Osteocyte (in vitro differentiated cells): ENCODE measurements at places on chromosomes 7 and 10.

DNA sequence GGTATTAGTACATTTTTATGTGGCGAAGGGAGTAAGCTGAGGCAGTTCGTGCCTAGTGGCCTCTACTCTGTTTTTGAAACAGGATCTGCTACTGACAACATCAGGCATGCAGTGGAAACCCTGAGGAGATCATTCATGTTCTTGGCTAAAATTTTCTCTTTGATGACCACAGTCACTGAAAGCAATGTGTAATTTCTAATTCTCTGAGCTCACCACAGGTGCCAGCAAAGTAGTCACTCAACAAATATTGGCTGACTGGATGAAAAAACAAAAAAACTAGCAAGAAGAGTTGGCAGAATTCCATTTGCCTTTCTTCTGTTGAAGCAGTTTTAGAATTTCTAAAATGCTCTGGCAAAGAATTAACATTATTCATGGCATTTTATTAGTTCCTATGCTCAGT lies 176.5 kb upstream of the KCTD7 start:
- no peak for DNase-seq

DNA sequence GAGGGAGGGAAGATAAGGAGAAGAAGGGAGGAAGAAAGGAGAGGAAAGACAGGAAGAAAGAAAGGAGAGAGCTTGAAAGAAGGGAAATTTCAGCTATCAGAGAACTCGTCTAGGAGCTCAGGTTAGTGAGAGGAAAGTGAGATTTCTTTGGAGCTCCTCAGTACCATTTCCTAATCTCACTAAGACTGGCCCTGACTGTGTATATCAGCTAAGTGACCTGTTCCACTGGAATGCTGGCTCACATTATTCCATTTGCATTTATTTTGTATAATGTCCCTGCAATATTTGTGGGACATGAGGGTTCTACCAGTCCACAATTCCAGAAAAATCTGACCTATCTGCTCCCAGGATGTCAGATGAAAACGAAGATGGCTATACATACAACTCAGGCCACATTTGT lies 114.7 kb upstream of the CELF2 start:
- no peak for DNase-seq

GRCh38 chr10:86165666-86166065 lies 200.9 kb downstream of the GRID1 start:
- DNase-seq = no peak

DNA sequence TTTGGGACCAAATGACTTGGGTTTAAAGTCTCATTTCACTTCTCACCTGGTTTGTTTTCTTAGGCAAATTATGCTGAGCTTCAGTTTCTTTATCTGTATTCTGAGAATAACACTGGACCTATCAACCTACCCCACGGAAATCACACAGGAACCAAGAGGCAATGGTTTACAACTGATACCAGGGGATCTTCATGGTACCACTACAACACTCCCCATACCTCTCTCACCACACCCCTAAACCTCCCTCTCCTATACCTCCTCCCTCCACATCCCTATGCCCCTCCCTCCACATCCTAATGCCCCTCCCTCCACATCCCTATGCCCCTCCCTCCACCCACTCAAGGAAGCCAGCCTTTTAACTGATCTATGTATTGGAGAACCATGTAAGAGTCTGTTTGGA lies 9.9 kb downstream of the FAM204A start:
- no peak for DNase-seq

DNA sequence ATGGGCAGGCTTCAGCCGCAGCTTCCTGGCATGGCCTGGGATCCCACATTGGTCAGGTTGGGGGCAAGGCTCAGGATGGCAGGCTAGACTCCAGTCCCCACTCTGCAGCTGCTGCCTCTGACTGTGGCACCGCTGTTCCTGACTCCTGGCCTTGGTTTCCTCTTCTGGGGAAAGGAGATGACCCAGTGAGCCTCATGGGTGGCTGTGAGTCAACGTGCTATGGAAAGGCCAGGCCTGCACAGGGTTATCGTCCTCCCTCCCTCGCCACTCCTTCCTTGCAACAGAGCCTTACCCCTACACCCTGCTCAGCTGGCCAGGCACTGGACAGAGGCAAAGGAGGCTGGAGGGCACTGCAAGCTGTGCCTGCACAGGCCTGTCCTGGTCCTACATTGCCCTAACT lies 36.1 kb upstream of the CHST15 start:
- no peak for DNase-seq

- no peak for DNase-seq
These were observed 20.9 kb upstream of the BAG3 start for GRCh38 chr10:119630300-119630699.

- no peak for DNase-seq
These were observed 5.8 kb downstream of the KCND2 start for GRCh38 chr7:120278773-120279172.

- DNase-seq = no peak
These were observed 12.4 kb downstream of the NMT2 start for GRCh38 chr10:15155978-15156656.

DNA sequence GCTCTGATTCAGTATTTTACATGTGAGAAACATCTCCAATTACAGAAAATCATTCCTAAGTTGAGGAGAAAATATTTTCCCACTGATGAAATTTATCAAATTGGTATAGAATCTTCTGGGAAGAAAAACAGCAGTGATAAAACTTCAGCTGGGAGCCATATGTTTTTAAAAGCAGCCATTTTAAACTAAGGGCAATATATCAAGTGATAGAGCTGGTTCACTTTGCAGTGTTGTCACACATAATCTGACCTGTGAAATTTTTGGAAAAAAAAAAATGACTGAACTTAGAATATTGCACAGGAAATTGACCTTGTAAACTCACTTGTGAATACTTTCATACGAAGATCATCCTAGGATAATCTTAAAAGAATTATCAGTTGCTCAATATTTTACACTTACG lies 10.5 kb upstream of the EZH2 start:
- DNase-seq = no peak

- no peak for DNase-seq
These were observed 8.1 kb upstream of the OLAH start for GRCh38 chr10:15035385-15036301.

DNA sequence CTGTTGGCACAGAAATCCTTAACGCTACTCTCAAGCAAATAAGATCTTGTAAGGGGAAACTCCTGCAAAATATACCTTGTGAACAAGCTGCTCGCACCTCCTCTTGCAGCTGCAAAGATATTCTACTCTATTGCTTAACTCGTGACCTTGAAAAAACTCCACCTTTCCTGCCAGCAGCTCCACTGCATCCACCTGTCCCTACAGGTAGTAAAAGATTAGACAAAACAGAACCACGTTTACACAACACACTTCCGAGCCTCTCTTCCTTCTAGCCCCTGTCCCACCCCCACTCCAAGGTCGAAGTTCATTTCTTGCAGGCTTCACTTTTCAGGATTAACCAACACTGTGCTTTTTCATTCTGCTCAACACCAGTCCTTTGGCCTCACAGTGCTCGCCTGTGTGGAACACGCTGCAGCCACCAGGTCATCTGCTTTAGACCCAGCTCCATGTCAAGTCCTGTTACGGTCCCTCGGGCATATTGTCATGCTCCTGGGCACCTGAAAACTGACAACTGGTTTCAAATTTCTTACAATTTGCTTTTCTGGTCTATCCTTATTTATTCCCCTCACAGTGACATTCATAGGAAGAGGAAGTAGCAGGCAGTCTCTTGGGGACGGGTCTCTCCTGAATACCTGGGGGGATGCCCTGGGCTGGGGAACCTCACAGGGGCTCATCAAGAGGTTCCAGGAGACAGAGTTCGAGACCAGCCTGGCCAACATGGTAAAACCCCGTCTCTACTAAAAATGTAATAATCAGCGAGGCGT lies 165.8 kb upstream of the KLF14 start:
- DNase-seq = no peak

GRCh38 chr7:16309129-16309528 lies 112.2 kb downstream of the CRPPA start:
- DNase-seq = no peak

DNA sequence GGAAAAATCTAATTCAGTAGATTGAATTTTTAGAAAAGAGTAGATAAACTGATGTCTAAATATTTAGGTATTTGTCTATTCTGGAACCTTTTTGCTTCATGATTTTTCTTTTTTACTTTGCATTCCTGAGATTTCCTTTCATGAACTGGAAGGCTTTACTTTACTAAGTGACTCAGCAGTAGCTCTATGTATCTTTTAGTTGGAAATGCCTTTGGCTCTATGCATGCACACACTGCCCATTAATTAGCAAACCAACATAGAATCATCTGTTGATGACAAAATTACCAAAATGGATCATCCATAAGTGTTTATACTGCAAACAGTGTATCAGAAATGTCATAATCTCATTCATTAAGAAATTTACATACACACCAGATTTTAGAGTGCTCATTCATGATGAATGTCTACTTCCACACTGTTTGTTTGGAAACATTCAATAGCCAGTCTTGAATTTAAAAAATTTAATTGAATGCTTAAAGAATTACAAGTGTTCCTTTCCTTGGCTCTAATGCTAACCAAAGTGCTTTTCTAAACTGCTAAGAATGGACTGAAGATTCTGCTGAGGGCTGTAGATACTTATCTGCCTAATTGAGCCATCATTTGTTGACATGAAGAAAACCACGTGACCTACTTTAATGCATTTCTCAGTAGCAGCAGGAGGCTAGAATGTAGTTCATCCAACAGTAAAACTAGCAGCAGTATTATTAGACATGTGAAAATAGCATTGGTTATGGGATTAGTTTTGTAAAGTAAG lies 282.0 kb downstream of the ADK start:
- no peak for DNase-seq
